Thymus (tissue), 14 donors: ENCODE measurements at places on chromosomes 11 and 22. TPM values are rescaled to one million over a fixed set of nuclear protein-coding genes. Genes with fewer than 3 reads are reported as not detected.

The YAP1 gene
- polyA plus RNA-seq = 27.9 TPM

The FADD gene
- 19.4 TPM for polyA plus RNA-seq

The HPX gene
- 1.9 TPM for polyA plus RNA-seq

The IGLL5 gene
- polyA plus RNA-seq = 29.9 TPM

The CARNS1 gene
- polyA plus RNA-seq = 1.7 TPM

The PGR gene
- polyA plus RNA-seq = 0.07 TPM

The SOX6 gene
- polyA plus RNA-seq = 1.2 TPM

The CABP4 gene
- polyA plus RNA-seq = 1.6 TPM

The SCO2 gene
- polyA plus RNA-seq = 9.8 TPM

The PIWIL4 gene
- polyA plus RNA-seq = 10.9 TPM

The MB gene
- 3.7 TPM for polyA plus RNA-seq

The TBC1D22A gene
- 25.7 TPM for polyA plus RNA-seq

The SLC22A8 gene
- polyA plus RNA-seq = 0.02 TPM

The ZP1 gene
- polyA plus RNA-seq = 1.5 TPM

The MS4A12 gene
- polyA plus RNA-seq = 0.39 TPM

The LRP4 gene
- polyA plus RNA-seq = 5.2 TPM

The SMIM35 gene
- polyA plus RNA-seq = 0.09 TPM

The HTR3A gene
- 2.6 TPM for polyA plus RNA-seq

The SLC6A5 gene
- 0.05 TPM for polyA plus RNA-seq
